ENCODE measurements at places on chromosomes 2 and 18. TPM values are rescaled to one million over a fixed set of nuclear protein-coding genes. Genes with fewer than 3 reads are reported as not detected.

DNA sequence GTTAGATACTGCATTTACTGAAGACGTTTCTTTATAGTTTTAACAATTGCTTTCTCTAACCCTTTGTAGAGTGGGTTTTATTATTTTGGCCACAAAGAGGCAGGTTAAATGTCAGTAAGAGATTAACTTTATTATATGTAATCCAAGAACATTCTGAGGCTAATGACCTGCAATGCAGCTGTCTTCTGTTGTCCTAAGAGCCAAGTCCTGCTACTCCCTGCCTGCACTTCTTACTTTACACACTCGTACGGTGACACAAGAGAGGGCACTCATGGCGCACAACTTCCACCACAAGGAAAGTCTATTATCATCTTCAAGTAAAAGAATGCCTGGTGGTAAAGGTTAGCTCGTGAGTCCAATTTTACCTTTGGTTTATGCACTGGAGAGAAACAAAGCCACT lies 471.0 kb upstream of the HNMT start:
- H3K4me1 ChIP-seq: no peaks in the 10 kb centered on the region
- no peaks in the 10 kb centered on the region for H3K36me3 ChIP-seq
- no peak overlapping the region for H3K4me3 ChIP-seq
- no peak overlapping the region for H3K27ac ChIP-seq
- H3K27me3 ChIP-seq: no peaks in the 10 kb centered on the region

DNA sequence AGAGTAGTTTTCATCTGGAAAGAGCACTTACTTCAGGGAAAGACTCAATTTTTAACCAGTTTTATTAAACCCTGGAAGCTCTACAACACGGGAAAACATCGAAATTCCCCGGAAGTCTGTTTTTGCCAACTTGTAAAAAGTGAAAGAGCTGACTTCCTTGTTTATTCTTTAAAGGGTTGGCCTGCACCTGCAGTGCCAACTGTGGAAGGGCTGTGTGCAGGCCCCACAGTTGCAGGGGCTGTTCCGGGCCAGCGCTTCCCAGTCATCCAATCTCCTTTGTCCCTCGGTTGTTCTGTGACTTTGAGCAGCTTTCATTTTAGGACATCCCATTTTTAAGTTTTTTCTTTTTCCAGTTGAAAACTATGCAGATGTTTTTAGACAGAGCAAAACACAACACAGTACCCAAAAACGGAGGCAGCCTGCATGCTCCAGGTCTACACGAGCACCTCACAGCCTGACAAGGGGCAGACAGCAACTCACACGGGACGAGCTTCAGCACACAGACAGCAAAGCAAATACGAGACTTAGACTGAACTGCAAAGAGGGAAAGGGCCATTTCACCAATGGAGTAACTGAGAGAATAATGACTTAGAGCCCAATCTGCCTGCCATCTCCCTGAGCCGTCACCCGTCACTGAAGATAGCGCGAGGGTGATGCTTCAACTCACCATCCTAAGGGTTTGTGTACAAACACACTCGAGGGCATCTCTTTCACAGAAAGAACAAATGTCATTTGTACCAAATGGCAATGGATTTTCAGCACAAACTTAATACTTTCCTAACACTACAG lies 70.6 kb downstream of the EMILIN2 start:
- H3K4me3 ChIP-seq: no peak overlapping the region
- H3K27me3 ChIP-seq: no peaks in the 10 kb centered on the region
- DNase-seq: peak; percentile 56

Gene ARHGAP28
- polyA plus RNA-seq: 3.8 TPM

Gene UGT1A3
- not detected for polyA plus RNA-seq

Gene DIPK1C
- polyA plus RNA-seq: not detected

Gene TWSG1
- polyA plus RNA-seq: 49.5 TPM

Gene DSC3
- polyA plus RNA-seq: 0.04 TPM

All from endothelial cell of umbilical vein (primary cell).